ENCODE measurements at places on chromosomes 6 and 20.

GRCh38 chr6:167120583-167120903 is 2.4 kb upstream of the CCR6 start:
- no peak overlapping the region for H3K27ac ChIP-seq
- no peak overlapping the region for H3K4me3 ChIP-seq
- DNase-seq: no peak
- H3K27me3 ChIP-seq: peaks cover 18% of the 10 kb centered on the region
- H3K36me3 ChIP-seq: peaks cover 14% of the 10 kb centered on the region
- peaks cover 52% of the 10 kb centered on the region for H3K4me1 ChIP-seq

- DNase-seq: no peak
- no peak overlapping the region for H3K4me3 ChIP-seq
- peaks cover 30% of the 10 kb centered on the region for H3K4me1 ChIP-seq
- no peaks in the 10 kb centered on the region for H3K36me3 ChIP-seq
Observed at GRCh38 chr6:11332463-11332862, 100.0 kb upstream of the NEDD9 start.

- H3K36me3 ChIP-seq: no peaks in the 10 kb centered on the region
- H3K4me1 ChIP-seq: no peaks in the 10 kb centered on the region
- no peaks in the 10 kb centered on the region for H3K27me3 ChIP-seq
- H3K27ac ChIP-seq: no peak overlapping the region
Observed at GRCh38 chr6:137307163-137307854, 88.1 kb upstream of the IFNGR1 start.

DNA sequence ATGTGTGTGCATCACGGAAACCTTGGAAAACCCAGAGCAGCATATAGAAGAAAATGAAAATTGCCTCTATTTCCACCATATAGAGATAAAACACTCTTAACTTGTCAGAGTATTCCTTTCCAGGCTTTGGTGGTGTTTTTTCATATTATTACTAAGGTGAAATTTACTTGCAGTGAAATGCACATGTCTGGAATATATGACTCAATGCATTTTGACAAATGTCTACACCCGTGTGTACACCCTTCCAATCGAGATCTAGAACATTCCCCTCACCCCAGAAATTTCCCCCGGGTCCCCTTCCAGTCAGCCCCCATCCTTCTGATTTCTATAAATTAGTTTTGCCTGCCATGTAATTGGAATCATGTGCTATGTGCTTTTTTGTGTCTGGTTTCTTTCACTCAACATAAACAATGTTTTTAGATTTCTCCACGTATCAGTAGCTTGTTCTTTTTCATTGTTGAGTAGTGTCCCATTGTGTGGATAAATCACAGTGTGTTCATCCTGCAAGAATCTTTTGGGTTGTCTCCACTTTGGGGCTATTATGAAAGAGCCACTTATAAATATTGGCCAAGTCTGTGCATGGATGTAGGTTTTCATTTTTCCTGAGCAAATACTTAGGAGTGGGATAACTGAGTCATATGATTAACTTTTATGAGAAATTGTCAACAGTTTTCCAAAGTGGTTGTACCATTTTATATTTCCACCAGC is 19.9 kb upstream of the PREX1 start:
- H3K36me3 ChIP-seq: no peaks in the 10 kb centered on the region
- H3K27me3 ChIP-seq: peaks cover 17% of the 10 kb centered on the region
- no peak overlapping the region for H3K4me3 ChIP-seq
- H3K4me1 ChIP-seq: peaks cover 27% of the 10 kb centered on the region

GRCh38 chr6:34616227-34616585 is 60.1 kb upstream of the SPDEF start:
- peaks cover 21% of the 10 kb centered on the region for H3K36me3 ChIP-seq
- H3K27ac ChIP-seq: no peak overlapping the region
- DNase-seq: no peak
- H3K27me3 ChIP-seq: no peaks in the 10 kb centered on the region
- H3K4me3 ChIP-seq: no peak overlapping the region

DNA sequence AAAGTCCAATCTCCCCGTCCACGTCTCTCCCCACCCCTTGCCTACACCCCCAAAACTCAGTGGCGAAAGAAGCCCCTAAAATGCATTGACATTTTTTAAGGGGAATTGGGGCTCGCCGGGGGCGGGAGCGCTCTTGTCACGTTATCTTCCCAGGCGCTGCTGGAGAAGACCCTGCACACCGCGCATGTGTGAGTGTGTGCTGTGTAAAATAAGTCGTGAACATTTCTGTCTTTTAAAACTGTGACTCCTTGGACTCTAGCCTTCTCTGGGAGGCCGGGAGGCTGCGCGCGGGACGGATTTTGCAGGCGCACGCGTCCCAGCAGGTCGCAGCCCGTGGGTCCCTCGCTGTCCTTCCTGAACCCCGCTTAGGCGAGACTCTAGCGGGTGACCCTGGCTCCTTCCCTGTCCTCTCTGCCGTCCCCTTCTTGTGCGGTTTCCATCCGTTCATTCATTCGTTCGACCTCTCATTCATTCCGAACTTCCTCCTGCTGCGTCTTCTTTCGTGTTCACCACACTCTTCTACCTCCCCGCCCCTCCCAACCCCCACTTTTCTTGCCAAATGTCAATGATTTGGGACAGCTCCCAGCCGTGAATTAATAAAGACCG is 2.2 kb downstream of the NRN1 start:
- DNase-seq: peak; percentile 33
- H3K27ac ChIP-seq: no peak overlapping the region
- H3K4me3 ChIP-seq: peak overlapping the region; percentile 82

DNA sequence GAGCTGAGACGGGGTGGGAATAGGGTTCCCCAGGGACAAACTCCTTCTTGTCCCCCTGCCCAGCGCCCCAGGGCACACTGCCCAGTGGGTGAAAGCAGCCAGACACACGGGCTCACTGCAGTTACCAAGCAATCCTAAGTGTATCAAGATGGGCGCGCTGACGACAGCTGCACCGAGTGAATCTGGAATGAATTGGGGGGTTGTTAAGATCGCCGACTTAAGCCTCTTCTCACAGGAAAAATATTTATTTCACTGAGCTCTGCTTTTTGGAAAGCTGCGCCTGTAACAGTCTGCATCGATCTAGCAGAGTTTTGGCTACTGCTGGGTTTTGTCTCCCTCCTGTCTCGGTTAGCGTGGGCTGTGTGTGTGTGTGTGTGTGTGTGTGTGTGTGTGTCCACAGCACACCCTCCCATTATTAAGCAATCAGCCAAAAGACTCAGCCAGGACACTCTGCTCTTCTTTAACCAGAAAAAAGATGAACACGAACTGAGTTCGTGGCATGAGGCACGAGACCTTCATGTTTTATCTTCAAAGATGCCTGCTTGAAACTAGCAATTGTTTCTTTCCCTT is 35.9 kb downstream of the RIPOR3 start:
- peaks cover 5% of the 10 kb centered on the region for H3K27me3 ChIP-seq
- no peaks in the 10 kb centered on the region for H3K36me3 ChIP-seq
- no peak overlapping the region for H3K4me3 ChIP-seq
- H3K4me1 ChIP-seq: peaks cover 19% of the 10 kb centered on the region

- H3K27ac ChIP-seq: no peak overlapping the region
- peaks cover 4% of the 10 kb centered on the region for H3K36me3 ChIP-seq
- DNase-seq: no peak
- no peaks in the 10 kb centered on the region for H3K27me3 ChIP-seq
Observed at GRCh38 chr6:90464507-90464906, 122.4 kb downstream of the MAP3K7 start.

DNA sequence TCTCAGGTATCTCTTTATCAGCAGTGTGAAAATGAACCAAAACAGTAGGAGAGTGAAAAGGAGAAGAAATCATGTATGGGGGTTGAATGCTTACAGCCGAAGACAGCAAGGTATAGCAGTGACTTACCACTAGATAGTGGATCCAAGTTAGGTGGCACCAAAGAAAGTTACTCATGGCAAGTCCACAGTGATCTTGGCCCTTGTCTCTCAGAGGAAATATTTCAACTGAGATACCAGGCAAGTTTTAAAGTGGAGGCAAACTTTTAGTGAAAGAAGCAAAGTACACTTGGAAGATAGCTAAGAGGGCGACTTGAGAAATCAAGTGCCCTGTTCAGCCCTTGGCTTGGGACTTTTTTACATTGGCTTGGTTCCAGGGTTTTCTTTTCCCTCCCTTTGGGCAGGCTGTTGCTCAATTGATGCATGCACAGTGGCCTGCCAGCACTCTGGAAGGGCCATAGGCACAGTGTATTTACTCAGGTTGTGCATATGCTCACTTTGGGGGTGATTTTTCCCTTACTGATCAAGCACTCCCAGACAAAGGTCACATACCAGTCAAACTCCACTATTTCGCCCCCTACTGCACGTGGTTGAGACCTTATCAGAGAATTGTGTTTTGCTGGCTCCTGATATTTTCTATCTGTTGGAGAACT is 329.5 kb upstream of the KHDRBS2 start:
- no peak for DNase-seq
- H3K27ac ChIP-seq: no peak overlapping the region
- no peaks in the 10 kb centered on the region for H3K27me3 ChIP-seq
- no peak overlapping the region for H3K4me3 ChIP-seq
- H3K36me3 ChIP-seq: no peaks in the 10 kb centered on the region

DNA sequence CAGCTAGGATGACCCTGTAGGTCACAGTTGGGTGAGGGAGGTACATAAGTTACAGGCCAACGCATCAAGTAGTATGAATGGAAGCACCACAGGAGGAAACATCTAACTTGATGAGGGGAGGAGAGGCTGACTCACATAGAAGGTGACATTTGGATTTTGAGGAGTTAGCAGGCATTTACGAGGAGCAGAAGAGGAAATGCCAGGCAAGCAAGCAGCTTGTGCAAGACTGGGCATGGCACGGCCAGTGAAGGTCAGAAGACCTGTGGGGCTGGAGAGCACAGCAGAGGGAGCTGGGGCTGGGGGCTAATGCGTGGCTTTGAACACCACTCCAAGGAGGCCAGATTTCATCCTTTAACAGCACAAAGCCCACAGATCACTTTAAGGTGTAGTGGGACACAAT is 37.8 kb downstream of the MUC22 start:
- no peaks in the 10 kb centered on the region for H3K36me3 ChIP-seq
- H3K4me1 ChIP-seq: peaks cover 5% of the 10 kb centered on the region
- H3K27me3 ChIP-seq: peaks cover 26% of the 10 kb centered on the region
- H3K4me3 ChIP-seq: no peak overlapping the region
- H3K27ac ChIP-seq: no peak overlapping the region

- no peak for DNase-seq
- H3K4me1 ChIP-seq: peaks cover 4% of the 10 kb centered on the region
- H3K27me3 ChIP-seq: no peaks in the 10 kb centered on the region
- H3K36me3 ChIP-seq: peaks cover 45% of the 10 kb centered on the region
- peak overlapping the region; percentile 21 for H3K27ac ChIP-seq
- H3K4me3 ChIP-seq: no peak overlapping the region
Observed at GRCh38 chr20:45085289-45085688, 15.6 kb downstream of the KCNS1 start.

GRCh38 chr20:38825901-38826625 is 20.6 kb downstream of the PPP1R16B start:
- peaks cover 8% of the 10 kb centered on the region for H3K27me3 ChIP-seq
- peak; percentile 33 for DNase-seq
- H3K27ac ChIP-seq: peak overlapping the region; percentile 54
- peaks cover 2% of the 10 kb centered on the region for H3K36me3 ChIP-seq
- peaks cover 55% of the 10 kb centered on the region for H3K4me1 ChIP-seq

GRCh38 chr6:170371588-170371987 is 65.0 kb downstream of the FAM120B start:
- no peak overlapping the region for H3K4me3 ChIP-seq
- H3K4me1 ChIP-seq: peaks cover 28% of the 10 kb centered on the region
- H3K27ac ChIP-seq: no peak overlapping the region
- peaks cover 55% of the 10 kb centered on the region for H3K36me3 ChIP-seq

GRCh38 chr20:17868151-17868550 is 100.4 kb downstream of the SNX5 start:
- H3K4me1 ChIP-seq: peaks cover 27% of the 10 kb centered on the region
- no peak overlapping the region for H3K27ac ChIP-seq
- no peak for DNase-seq
- H3K4me3 ChIP-seq: no peak overlapping the region
- no peaks in the 10 kb centered on the region for H3K36me3 ChIP-seq

DNA sequence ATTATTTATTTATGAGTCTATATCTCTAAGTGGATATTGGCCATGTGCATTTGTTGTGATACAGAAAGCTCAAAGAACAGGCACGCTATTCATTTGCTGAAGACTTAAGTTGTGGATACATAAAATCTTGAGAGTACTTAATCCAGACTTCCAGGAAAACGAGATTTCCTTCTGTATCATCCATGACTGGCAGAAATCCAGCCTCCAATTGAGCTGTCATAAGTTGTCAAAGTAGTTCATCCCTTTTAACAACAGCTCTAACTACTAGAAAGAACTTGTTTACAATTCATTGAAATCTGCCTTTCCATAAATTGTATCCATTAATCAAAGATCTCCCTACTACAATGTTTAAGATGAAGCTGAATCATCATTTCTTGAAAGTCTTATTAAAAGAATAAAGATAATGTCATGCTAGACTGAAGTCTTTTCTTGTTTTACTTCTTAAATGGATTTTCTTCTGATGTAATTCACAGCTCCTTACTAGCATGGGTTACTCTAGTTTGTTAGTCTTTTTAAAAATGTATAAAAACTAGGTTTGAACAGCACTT is 447.3 kb upstream of the CITED2 start:
- no peaks in the 10 kb centered on the region for H3K36me3 ChIP-seq
- H3K4me3 ChIP-seq: no peak overlapping the region

Data from nephron progenitor cell (in vitro differentiated cells).